ENCODE measurements at places on chromosomes 5 and 9.
A peak's percentile ranks its signal among the peaks of the same experiment; 100 is the strongest.

GRCh38 chr5:34742061-34742460 lies 85.9 kb downstream of the RAI14 start:
- ATAC-seq, result no peak

DNA sequence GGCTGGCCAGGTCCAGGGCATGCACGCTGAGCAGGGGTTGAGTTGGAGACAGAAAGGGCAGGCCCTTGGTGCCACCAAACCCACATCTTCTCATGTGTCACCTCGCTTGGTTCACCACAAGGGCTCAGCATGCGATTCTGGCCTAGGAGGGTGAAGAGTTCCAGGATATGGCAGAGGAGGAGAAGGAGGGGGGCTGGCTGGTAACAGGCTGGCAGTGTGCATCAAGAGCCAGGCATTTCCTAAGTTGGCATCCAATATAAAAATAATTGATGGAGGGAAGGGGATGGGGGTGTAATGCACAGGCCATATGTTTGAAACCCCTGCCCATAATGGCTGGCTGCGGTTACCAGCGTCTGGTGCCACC lies 255.6 kb downstream of the NFIB start:
- no peak for ATAC-seq

DNA sequence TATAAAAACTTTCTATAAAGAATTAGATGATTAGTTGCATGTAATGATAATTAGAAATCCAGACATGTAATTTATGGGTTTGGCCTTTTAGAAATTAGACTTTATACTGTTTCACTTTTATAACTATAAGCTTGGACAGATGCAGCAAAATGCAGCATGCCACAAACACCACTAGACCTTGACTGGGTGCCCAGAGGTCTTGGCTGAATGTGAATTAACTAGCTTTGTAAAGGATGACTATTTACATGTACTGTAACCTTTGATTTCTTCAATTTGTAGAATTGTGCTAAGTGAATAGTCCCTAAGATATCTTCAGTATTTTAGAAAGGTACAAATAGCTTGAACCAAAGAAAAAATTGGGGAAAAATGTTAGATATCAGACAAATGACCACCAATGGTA lies 2168.1 kb downstream of the MAT2B start:
- ATAC-seq, result no peak

GRCh38 chr5:82719368-82719767 lies 357.8 kb downstream of the TMEM167A start:
- ATAC-seq, result no peak

GRCh38 chr5:131460133-131460532 lies 174.9 kb downstream of the RAPGEF6 start:
- no peak for ATAC-seq

DNA sequence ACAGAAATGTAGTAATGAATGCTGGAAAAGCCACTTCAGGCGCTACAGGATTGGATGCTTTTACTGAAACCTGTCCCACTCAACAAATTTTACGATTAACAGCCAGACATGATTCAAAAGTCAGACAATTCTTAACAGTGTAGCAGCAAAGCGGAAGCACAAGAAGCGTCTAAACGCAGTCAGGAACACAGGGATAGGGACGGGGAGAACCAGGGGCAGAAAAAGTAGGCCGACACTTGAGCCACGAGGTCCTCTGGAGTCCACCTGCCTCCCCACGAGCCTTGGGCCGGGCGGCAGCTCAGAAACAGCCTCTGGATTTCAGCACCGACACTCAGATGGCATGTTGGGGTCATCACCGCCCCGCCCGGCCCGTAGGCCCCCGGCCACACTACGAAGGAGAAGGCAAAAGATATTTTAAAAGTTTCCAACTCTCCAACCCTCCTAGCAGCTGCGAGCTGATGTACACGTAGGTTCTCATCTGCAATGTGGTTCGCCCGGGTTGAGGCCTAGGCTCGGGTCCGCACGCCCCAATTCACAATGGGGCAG lies 615 bp downstream of the RACK1 start:
- ATAC-seq, result no peak

- no peak for ATAC-seq
Measured at GRCh38 chr5:139738193-139739149, 57.1 kb upstream of the PSD2 start.

- ATAC-seq, result no peak
Measured at GRCh38 chr5:10562201-10563109, 1.4 kb upstream of the ANKRD33B start.

DNA sequence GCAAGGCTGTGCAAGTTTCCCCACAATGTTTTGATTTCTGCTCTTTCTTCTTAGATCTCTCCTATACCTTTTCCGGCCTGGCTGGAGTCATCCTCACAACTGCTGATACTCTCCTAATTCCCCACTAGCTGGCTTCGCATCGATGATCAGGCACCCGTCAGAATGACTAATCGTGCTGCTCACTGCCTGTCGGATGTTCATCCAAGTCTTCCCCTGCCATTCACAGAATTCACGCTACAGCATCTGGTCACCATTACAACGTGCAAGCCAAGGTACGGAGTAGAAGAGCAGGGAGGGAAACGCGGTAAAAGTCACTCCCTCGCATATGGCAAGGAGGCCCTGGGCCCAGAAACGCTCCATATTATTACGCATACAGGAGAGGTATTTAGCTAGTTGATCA lies 35.1 kb downstream of the CDH10 start:
- no peak for ATAC-seq

GRCh38 chr9:80197661-80198060 lies 625.9 kb downstream of the TLE4 start:
- ATAC-seq, result no peak

DNA sequence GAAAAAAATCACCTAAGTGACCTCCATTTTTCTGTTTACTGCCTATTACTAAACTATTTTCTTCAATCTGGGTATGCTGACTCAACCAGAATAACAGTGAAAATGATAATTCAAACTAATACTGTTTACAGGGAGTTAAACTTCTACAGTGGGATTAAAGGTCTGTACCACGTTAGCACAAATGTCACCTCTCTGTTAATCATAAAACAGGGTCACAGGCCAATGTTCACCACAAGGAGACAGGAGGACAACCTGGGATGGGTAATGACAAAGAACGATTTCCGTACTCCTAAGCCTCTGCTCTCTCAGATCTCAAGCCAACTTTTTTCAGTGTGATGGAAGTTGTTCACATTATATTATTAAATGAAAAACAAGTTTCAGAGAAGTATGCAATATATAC lies 2.3 kb downstream of the ALDOB start:
- no peak for ATAC-seq

DNA sequence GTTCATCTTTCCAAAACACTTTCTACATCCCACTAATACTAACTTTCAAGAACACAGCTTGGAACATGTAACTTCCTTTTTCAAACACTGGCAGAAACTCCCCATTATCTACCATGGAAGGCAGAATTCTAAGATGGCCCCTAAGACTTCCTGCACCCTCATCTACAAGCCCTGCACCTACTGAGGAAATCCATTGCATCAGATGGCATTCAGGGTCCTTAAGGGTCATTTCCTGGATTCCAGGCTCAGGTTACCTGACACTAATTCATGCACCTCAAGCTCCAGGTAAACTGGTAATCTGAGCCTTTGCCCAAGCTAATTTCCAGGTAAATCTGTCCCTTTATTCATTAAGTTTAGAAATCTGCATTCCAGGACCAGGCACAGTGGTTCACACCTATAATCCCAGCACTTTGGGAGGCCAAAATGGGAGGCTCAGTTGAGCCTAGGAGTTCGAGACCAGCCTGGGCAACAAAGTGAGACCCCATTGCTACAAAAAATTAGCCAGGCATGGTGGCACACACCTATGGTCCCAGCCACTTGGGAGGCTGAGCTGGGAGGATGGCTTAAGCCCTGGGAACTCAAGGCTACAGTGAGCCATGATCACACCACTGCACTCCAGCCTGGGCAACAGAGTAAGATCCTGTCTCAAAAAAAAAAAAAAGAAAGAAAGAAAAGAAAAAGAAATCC lies 91.6 kb downstream of the NFIB start:
- ATAC-seq, result no peak

DNA sequence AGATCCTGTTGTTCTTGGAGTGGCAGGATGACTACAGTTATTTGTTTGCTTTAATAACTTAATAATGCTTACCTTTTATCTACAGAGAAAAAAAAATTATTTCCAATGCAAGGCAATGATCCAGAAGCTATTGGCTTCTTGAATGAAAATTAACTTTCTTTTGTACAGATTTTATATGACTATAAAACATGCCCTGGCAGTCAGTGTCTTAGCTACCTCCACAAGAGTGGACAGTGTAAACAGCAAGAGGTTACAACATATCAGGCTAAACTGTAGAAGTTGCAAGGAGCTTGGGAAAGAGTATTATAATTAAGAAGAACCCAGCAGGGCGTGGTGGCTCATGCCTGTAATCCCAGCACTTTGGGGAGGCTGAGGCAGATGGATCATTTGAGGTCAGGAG lies 49.1 kb downstream of the BNC2 start:
- ATAC-seq, result no peak

DNA sequence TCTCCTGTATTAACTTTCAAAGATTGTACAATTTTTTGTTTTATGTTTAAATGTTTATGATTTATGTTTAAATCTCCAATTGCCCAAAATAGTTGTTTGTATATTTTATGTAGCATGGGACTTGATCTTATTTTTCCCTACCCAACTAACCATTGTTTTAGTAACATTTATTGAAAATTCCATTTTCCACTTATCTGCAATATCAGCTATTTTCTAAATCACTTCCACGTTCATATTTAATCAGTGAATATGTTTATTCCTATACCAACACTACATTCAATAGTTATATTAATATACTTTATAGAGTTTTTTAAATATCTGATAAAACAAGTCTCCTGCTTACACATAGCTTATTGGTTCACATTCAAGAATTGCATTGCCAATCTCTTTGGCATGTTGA lies 532.2 kb downstream of the CHSY3 start:
- no peak for ATAC-seq

- ATAC-seq, result no peak
Measured at GRCh38 chr5:79811904-79812303, 122.3 kb downstream of the CMYA5 start.

- no peak for ATAC-seq
Measured at GRCh38 chr5:106584268-106584667, 1086.5 kb downstream of the EFNA5 start.

GRCh38 chr9:129816501-129817435 lies 7.2 kb downstream of the TOR1A start:
- ATAC-seq, result peak; percentile 14

DNA sequence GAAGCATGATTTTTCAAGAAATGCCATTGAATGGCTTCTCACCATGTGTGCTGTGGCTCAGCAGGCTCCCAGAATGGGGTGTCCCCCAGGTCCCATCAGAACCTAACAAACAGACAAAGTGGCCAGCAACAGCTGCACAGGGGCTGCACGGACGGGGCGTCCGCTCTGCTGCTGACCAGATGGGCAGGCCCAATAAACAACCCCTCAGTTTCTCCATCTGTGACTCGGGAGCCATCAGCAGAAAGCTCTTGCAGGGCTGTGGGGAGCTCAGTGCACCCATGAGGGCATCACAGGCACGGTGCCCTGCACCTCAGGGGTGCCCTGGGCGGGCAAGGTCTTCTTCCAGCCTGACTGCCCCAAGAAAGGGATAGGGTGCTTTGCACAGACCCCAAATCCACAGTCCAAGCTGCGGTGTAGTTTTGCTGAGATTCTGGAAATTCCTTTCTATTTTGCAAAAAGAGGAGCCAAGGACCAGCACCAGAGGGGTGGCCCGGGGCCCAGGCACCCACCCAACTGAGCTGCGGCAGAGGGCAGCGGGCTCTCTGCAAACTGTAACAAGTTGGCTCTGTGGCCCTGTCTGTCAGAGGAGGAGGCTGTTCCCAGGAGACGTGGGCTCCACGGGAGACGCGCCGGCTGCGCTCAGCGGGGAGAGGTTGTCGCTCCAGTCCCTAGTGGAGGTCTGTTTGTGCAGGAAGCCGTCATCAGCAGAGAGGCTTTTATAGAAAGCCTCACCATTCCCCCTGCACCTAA lies 138.7 kb upstream of the PPP1R26 start:
- no peak for ATAC-seq

DNA sequence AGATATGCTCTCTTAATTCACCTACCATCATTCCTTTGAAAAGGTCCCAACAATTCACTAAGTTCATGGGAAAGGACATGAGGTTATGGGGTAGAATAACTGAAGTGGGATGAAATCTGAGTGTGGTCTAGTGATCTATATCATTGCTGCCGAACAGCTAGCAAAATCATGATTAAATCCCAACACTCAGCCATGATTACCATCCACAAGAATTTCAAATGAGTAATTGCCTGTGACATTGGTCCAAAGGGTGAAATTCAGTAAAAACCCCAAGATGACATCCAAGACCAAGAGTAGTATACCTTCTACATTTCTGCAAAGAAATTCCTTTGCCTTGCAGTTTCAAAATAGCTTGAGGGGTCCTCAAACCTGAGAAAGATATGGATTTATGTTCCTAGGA lies 225.6 kb downstream of the SPOCK1 start:
- no peak for ATAC-seq

DNA sequence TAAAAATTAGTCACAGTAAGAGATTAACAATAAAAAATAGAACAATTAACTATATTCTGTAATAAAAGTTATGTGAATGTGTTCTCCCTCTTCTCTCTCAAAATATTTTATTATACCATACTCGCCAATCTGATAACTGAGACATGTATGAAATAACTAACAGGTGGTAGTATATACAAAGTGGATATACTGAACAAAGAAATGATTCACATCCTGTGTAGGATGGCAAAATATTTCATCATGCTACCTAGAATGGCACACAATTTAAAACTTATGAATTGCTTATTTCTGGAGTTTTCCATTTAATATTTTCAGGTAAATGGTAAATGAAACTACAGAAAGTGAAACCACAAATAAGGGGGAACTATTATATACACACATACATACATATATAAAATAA lies 152.5 kb downstream of the RNF180 start:
- no peak for ATAC-seq

- no peak for ATAC-seq
Measured at GRCh38 chr9:97689401-97690180, 7.5 kb downstream of the XPA start.

GRCh38 chr5:137357436-137357835 lies 141.7 kb downstream of the SPOCK1 start:
- no peak for ATAC-seq

DNA sequence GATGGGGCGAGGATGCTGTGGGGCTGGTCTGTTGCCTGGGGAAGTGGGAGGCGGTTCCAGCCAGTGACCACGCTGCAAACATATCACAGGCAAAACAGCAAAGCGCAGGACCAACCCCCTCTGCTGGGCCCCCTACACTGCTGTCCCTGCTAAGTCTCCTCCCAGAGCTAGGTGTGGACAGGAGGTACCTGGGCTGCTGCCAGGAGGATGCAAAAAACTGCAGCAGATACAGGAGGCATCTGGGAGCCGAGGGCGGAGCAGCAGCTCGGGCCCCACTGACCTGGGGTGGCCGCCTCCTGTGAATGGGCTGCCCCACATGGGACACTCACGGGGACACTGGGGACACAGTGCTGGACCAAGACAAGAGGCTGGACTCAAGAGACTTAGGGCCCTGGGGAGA lies 48.0 kb upstream of the PHYKPL start:
- ATAC-seq, result no peak
